Cardiac septum (tissue), 1 donor: ENCODE measurements at places on chromosomes 11 and 22. TPM values are rescaled to one million over a fixed set of nuclear protein-coding genes. Genes with fewer than 3 reads are reported as not detected.

The CHRM1 gene
- total RNA-seq: not detected

- no peak for DNase-seq
Measured at GRCh38 chr11:17510507-17511206, 33.6 kb downstream of the USH1C start.

DNA sequence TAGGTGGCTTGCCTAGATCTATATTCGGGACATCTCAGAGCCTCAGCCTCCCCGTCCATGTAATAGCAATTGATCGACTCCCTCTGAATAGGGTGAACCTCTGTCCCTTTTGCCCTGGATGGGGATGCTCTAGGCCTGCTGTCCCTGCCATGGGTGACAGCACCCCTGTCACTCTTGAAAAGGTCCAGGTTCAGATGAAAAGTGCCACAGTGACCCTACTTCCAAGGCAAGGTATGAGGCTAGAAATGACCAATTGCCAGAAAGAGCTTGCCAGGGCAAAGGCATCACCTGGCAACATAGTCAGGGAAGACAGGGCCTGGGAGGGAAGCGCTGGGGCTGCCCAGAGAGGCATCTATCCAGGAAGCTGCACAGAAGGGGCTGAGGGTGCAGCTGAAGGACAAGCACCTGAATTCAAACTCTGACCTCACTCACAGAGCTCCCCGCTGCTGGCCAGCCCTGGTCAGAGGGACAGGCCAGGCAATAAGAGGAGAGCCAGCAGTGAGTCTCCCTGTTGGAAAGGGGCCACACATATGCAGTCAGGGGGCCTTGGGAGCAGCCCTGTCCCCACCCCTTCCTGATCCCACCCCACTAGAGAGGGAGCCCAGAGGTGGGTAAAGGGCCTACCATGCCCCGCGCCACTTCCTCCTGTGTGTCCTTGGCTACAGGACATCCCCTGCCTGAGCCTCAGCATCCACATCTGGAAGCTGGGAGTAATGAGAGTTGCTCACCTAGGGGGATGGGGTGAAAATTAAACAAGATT, 9.0 kb upstream of the APOBEC3A start:
- peak; percentile 27 for DNase-seq

GRCh38 chr11:56522008-56522407, 21.0 kb downstream of the OR5M11 start:
- no peak for DNase-seq

DNA sequence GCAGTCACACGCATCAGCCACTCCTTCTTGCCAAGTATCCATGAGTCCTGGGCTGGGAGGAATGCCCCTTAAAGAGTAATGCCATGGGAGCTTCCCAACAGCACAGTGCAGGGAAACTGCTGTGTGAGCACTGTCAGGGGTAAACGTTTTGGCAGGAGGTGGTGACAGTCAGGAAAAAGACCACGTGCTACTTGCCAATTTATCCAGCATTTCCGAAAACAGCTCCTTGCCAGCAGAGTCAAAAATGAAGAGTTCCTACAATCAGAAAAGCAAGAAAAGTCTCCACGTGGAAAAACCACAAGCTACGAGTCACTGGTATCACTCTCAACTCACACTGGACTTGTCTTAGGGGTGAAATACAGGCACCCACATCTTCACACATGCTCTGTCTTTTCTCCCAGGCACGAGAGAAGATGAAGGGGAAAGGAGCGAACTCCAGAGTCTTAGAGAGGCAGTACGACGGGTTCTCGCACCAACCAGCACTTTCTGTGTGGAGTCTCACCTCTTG, 9.9 kb downstream of the IFT27 start:
- DNase-seq: peak; percentile 26

The OR8G5 gene
- not detected for total RNA-seq

- DNase-seq: no peak
Measured at GRCh38 chr11:101215069-101215468, 85.5 kb upstream of the PGR start.

The OR10G7 gene
- total RNA-seq: not detected

- DNase-seq: no peak
Measured at GRCh38 chr11:14700593-14700992, 57.0 kb downstream of the PDE3B start.

The NCAM1 gene
- total RNA-seq: 472 TPM

GRCh38 chr11:75135651-75136050, 15.3 kb upstream of the SLCO2B1 start:
- no peak for DNase-seq

DNA sequence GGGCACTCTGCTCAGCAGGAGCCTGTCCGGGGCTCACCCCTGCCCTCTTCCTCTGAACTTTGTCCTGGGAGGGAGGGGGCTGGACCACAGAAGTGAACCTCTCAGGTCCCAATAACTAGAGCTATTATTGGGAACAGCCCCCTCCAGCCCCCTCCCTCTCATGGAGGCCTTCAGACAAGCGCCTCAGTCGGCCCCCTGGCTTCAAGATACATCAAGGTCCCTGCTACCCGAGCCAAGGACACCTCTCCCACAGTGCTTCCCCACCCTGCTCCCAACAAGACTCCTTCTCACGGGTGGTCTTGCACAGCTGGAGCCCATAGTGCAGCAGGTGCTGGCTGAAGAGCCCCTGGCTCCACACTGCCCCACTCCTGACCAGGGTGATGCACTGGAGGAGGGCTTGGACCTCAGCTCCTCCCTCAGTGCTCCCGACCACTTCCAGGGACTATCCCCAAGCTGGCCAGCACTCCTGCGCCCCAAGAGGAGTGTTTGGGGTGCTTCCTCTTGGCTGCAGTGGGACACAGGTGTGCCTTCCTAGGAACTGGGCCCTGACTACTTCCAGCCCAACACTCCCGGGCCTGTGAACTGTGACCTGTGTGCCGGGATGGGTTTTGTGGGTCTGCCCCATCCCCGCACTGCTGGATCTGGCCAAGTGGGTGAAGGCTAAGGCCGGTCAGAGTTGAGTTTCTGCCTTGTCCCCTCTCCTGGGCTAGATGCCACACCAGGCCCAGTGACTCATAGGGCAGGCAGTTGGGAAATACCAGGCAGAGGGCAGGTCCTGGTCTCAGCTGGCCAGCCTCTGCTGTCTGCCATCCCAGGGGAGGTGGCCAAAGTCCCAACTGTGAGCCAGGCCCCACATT, 2.2 kb downstream of the PNPLA2 start:
- peak; percentile 94 for DNase-seq

DNA sequence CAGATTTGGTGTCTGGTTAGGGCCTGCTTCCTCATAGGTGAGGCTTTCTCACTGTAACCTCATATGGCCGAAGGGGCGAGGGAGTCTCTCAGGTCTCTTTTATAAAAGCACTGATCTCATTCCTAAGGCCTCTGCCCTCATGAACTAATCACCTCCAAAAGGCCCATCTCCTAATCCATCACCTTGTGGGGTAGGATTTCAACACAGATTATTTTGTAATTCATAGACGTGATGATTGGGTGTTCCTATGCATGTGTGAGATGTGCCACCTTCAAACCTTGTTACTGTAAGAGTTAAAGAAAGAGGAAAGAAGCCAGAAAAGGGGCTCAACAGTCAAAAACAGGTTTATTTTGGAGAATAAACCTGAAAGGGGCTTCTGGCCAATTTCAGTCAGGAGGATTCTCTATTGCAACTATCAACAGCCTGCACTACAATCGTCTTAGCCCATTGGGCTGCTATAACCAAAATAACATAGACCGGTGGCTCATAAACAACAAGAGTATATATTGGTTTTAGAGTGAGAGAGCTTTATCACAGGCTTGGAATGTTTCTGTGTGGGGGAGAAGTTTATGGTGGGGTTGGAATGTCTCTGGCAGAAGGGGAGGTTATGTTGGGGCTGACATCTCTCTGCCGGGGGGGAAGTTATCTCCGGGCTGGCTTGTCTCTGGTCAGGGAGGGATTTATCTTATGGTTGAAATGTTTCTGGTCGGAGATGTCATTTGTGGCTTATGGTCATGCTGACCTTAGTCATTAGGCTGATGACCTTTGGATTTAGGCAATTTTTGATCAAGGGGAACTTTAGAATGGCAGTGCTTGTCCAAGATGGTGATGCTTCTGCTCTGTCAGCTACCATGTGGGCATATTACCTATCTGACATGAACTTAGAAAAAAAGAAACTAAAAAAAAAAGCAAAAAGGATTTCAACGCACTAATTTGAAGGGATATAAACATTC, 35.1 kb downstream of the CSF2RB start:
- no peak for DNase-seq

GRCh38 chr11:129458756-129459535, 83.3 kb downstream of the BARX2 start:
- no peak for DNase-seq
